T-helper 1 cell treated with Interleukin-12 subunit alpha and Interleukin-12 subunit beta and Interleukin-4 antibody, amounts not matched to agents 30 ng/mL and 1 ng/mL, for 36 hours (primary cell): ENCODE measurements at places on chromosomes 16 and 17. TPM values are rescaled to one million over a fixed set of nuclear protein-coding genes. Genes with fewer than 3 reads are reported as not detected.

C17orf67 gene
- total RNA-seq: 2.4 and 3.0 TPM in 2 replicates

PPP1R27 gene
- not detected in 2 replicates for total RNA-seq

PPP1R1B gene
- not detected in 2 replicates for total RNA-seq

BRICD5 gene
- 7.6 and 12.5 TPM in 2 replicates for total RNA-seq

MAPT gene
- 0.10 and 0.25 TPM in 2 replicates for total RNA-seq

OR3A3 gene
- not detected in 2 replicates for total RNA-seq
